ENCODE measurements at places on chromosomes 1 and 21. TPM values are rescaled to one million over a fixed set of nuclear protein-coding genes. Genes with fewer than 3 reads are reported as not detected.

KRTAP11-1 gene
- not detected for total RNA-seq

LYST gene
- 7.8 TPM for total RNA-seq

OR14C36 gene
- not detected for total RNA-seq

LBR gene
- 42.3 TPM for total RNA-seq

PPM1J gene
- total RNA-seq, result 2.4 TPM

CELA2B gene
- total RNA-seq, result not detected

DHDDS gene
- 37.8 TPM for total RNA-seq

GRCh38 chr1:21509351-21510112 lies at the start of gene ALPL:
ALPL (plus strand) TSS chr1:21509423; CDS start chr1:21554082, 44,659 bp downstream.
- DNase-seq, result no peak

DNA sequence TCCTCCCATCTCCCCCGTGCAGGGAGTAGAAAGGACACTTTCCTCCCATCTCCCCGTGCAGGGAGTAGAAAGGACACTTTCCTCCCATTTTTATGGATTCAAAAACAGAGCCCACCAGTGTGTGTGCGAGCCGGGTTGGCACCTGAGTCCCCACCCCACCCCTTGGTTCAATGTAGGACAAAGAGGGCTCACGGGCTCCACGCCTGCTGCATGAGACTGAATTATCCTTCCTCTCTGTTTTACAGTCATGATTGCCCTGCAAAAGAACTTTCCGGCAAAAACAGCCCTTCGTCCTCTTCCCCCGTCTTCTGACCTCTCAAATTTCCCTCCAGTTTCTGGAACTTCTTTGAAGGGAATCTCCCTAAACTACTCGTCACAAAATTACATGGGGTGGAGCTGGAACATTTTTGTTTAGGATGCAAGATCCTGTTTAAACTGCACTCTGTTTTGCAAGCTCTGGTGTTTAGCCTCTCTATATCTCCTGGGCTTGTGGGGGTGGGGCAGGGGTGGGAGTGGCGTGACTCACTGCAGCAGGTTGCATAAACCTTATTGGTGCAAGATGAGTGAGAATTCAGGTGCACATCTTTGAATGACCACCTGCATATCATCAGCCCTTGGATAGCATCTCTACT lies 99.8 kb downstream of the PSMG1 start:
- DNase-seq, result no peak

- no peak for DNase-seq
Measured at GRCh38 chr1:19685994-19686393, 21.3 kb downstream of the HTR6 start.

DNA sequence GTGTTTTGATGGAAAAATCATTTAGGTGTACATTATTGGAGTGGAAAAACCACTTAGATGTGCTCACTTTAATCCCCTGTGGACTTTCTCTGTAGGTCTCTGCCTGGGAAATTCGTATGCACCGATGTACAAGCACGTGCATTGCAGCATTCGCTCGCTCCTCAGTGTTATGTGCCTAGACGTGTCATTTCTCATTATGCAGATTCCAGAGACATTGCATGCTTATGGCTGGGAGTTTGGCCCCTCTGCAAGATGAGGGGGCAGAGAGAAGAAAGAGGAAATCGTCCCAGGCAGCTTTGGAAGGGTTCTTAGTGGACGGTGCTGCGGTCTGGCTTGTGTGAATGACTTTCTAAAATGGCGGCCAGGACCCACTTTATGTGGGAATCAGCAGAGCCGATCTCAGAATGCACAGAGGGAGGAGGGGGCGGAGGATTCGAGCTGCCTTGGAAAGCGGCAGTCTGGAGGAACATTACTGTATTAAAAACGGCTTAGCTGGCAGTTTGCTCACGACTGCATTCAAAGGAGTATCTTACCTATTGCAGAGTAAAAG lies 2.3 kb downstream of the SPEN start:
- peak; percentile 73 for DNase-seq

- no peak for DNase-seq
Measured at GRCh38 chr1:56877973-56878372, 23.4 kb downstream of the C8A start.

DNA sequence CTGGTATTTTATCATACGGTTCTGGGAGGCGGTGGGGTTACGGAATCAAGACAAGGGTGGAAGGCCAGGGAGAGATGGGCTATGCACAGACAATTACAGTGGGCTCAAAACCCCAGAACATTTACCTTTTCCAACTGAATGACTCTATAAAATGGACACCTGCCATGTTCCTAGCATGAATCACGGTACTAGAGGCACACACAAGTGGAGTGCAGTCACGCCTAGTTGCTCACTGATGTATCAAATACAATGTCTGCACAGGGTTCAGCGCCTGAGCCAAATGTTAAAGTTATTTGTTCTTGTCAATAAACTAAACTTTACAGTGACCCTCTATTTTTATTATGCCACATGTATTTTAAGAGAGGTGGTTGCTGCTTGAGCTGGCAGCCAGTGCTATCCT lies 121.4 kb downstream of the ATG4C start:
- DNase-seq, result no peak

GRCh38 chr1:213083112-213083445 lies 32.0 kb downstream of the RPS6KC1 start:
- DNase-seq, result no peak

- peak; percentile 29 for DNase-seq
Measured at GRCh38 chr1:162177126-162177525, 107.6 kb downstream of the NOS1AP start.

GRCh38 chr1:67514300-67514699 lies 84.1 kb upstream of the SERBP1 start:
- no peak for DNase-seq

- no peak for DNase-seq
Measured at GRCh38 chr1:216457356-216457755, 34.1 kb upstream of the USH2A start.

GRCh38 chr1:121516234-121516967 lies 331.6 kb downstream of the SRGAP2C start:
- no peak for DNase-seq

GRCh38 chr1:206557636-206558473 lies 50.5 kb downstream of the RASSF5 start:
- no peak for DNase-seq

DNA sequence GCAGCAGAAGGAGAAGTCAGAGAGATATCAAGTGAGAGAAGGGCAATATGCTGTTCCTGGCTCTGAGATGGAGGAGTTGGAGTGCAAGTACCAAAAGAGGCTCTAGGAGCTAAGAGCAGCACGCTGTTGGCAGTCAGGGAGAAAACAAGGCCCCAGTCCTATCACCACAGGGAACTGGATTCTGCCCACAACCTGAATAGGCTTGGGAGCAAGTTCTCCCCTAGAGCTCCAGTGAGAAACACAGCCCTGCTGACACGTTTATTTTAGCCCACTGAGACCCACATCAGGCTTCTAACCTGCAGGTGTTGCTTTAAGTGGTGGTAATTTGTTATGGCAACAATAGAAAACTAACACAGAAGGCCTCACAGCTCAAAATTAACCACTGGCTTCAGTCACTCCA lies 31.8 kb upstream of the ZNF644 start:
- no peak for DNase-seq

DNA sequence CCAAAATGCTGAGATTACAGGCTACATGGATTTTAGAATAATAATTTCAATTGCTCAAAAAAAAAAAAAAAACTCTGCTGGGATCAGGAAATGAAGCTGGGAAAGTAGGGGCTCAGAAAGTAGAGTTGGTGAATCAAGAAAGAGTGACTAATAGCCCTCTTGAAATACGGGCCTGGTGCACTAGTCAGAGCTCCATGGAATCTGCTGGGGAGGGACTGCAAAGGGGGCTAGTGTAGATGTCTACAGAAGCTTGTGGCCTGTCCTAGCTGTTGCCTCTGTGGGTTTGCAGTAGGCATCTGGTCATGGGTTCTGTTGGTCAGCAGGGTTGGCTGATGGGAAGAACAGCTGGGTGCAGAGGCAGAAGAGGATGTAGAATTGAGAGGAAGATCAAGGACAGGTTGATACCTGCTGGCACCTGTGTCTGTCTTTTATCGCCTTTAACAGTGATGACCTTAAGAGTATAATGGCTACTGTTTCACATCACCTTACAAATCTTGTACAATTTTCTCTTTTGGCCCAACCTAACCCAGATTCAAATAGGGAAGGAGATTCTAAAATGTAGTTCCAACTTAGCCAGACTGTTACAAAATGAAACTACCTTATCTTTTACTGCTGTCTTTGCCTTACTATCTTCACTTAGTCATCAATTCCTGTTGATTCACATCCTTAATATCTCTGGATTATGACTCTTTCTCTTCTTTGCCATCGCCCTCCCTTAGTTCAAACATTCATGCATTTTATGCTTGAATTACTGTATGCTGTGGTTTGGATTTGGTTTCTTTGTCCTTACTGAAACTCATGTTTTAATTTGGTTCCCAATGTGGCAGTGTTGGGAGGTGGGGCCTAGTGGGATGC lies 126.2 kb downstream of the GIPC2 start:
- peak; percentile 48 for DNase-seq

DNA sequence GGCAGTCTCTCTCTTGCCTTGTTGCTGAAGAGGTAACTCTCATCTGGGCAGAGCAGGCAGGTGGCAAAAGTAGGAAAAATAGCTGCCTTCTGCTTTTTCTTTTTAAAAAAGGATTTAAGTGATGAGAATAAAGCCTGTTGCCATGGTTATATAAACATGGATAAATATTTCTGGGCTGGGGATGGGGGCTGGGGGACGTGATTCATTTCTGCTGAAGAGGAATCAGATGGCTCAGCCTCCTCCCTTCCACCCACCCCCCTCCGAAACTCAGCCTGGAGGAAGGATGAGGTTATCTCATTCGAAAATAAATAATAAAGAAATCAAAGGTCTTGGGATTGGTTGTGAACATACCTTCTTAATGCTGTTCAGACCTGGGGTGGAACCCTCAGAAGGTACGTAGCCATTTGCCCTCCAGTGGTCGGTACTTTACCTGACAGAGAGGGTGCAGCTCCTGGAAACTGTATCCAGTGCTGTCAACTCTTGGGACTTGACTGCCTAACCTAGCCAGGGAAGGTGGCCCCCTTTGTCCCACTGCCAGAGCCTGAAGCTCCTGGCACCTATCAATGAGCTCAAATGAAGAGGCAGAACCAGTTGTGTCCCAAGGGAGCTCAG lies 3.8 kb upstream of the INKA2 start:
- no peak for DNase-seq
